ENCODE measurements at places on chromosomes 5 and 9.
A peak's percentile ranks its signal among the peaks of the same experiment; 100 is the strongest.

- DNase-seq: no peak
Observed at GRCh38 chr9:24824607-24825006, 278.9 kb upstream of the IZUMO3 start.

DNA sequence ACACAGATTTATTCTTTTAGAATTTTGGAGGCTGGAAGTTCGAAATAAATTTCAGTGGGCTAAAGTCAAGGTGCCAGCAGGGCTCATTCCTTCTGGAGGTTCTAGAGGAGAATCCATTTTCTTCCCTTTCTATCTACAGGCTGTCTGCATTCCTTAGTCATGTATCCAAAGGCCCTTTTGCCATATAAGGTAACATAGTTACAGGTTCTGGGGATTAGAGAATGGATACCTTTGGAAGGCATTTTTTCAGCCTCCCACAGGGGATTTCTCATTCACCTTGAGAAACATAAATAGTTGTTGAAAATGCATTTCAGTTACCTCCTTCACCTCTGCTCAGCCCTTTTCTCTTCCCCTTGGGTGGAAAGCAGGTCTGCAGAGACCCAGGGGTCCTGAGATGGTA, 280.0 kb upstream of the MAP3K1 start:
- DNase-seq: no peak

- peak; percentile 98 for DNase-seq
Observed at GRCh38 chr5:40679148-40679912, 385 bp upstream of the PTGER4 start.

DNA sequence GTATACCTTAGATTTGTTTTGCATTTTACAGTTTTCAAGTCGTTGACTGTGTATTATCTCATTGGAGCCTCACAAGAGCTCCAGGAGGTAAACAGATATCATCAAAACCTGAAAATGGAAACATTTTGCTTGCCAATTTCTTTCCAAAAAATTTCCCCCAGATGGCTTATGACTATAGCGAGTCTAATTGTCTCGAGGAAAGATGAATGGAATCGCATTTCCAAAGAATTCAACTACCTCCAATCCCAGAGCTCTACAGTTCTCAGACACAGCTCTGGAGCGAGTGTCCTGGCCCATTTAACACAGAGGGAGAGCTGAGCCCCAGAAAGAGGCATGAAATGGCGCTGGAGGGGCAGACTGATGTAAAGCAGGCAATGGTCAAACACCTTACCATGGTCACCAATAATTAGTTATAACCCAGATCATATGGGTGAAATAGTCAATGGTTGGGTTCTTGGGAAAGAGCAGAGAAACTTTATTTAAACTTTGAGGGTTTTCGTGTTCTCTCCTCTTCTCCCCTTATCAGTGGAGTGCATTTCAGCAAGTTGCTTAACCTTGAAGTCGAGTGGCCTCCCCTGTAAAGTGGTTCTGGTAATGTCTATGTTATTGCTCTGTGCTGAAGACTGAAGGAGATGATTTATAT, 168.2 kb downstream of the ZDHHC21 start:
- DNase-seq: no peak

GRCh38 chr5:102450313-102450990, 48.3 kb downstream of the SLCO6A1 start:
- DNase-seq: peak; percentile 50
